ENCODE measurements at places on chromosomes 1 and 21.

DNA sequence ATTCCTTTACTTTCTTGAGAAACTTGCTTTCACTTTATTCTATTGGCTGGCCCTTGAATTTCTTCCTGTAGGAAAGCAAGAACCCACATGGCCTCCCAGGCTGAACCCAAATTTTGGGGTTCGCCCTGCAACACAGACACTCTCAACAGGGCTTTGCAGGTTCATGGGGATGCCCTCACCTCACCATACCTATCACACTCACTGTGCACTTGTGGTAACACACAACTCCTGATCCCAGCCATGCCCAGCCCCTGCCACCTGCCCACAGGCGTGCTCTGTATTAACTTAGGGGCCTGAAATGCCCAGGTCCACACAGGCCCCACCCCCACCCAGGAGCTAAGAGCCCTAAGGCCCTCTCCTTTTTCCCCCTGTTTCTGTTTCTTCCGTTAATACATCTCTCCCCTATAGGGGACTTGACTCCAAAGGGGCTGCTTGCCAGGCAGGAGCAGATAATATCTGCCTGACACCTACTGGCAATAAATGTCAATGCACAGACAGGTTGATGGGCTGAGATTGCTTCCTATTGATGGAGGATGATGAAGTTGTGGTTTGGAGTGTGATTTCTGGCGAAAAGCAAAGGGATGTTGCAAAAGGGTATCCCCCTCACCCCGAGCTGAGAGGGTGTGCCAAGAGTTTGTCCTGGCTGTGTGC lies 171.5 kb downstream of the AJAP1 start:
- DNase-seq, result peak; percentile 50

DNA sequence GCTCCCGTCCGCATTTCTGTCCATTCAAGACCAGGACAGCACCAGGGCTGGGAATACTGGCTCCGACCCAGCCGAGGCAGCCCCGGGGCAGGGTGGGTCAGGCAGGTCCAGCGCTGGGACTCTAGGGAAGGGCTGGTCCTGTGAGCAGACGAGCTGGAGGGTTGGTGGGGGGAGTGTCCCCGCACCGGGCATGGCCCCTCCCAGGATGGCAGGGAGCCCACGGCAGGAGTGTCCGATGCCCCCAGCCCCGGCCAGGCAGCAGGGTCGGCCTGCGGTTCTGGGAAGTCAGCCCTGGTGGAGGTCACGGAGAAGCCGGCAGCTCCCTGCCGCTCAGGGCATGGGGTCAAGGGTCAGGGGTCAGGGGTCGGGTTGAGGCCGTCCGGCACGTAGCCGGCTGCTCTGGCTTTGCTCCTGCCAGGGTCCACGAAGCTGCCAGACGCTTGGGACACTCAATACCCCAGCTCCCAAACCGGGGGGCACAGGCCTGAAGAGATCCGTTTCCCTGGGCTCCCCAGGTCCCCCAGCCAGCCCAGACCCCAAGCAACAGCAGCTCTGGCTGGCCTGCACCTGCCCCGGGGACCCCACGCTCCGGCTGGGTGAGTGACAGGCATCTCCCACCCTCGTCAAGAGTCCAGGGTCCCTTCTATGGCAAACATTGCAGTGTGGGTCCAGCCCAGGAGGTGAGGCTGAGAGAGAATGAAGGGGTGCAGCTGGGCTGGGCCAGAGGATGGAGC lies 6.7 kb downstream of the C1QTNF12 start:
- DNase-seq, result no peak

GRCh38 chr1:212234431-212235395 lies 50.5 kb upstream of the PPP2R5A start:
- peak; percentile 96 for DNase-seq

GRCh38 chr1:58774027-58774426 lies 9.8 kb downstream of the JUN start:
- no peak for DNase-seq

DNA sequence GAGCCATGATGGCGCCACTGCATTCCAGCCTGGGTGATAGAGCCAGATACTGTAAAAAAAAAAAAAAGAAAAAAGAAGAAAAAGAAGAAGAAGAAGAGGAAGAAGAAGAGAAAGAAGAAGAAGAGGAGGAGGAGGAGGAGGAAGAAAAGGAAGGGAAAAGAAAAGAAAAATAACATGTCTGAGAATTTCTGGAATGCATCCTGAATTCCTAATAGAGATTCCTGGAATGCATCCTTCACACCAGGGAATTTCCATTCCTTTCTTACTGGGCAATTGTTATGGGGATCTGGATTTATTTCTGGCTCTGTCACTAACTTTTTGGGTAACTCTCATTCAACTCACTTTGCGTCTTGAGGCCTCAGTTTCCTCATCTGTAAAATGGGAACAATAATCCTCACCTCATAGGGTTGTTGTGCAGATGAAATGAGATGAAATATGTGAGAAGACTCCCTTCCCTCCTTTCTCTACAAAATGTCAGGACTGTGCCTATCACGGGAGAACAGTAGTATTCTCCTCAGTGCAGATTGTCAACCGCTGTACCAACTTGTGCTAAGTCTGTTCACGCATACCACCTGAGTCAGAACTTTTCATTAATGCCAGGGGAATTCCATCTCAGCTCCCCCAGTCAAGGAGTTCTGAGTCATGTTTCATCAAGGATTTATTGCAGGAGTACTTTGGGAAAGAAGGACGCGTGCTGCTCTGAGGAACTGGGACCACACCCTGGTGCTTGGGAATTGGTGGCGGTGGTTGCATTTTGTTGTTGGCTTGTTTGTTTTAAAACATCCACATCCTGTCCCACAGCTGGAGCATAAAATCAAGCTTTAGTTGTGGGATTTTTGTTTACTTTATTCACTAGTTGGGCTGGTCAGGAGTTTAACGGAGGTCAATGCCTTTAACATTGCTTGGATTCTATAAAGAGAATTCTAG lies 42.4 kb upstream of the ROR1 start:
- DNase-seq, result peak; percentile 96

Data from HT1080 (cell line).